ENCODE measurements at places on chromosomes 11 and 22.

DNA sequence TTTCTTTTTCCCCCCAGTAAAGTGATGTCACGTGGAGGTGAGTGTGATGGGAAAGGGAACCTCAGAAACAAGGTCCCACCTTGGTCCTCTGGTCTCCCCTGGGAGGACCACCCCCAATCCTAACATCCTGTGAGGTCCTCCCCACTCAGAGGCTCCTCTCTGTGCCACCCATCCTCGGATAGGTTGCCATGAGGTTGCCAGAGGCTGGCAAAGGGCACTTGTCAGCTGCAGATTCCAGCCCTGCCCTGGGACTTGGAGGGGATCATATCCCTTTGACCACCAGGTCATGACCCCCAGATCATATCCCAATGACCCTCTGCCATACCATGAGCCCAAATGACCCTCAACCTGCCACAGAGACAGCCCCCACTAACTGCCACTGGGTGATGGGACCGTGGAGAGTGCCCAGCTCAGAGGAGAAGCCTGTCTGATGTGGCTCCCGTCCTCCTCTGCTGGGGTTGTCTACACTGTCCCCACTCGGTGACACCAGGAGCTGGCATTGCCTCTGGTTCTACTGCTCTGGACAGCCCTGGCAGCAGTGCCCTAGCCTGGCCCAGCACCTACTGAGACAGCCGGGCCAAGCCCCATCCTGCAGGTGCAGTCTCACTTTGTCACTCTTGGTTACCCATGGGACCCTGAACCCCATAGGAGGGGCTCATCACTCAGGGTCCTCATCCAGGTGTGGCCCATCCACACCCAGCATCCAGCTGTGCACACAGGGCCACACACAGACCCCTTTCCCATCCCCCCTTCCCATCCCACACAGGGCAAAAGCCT is 90.2 kb upstream of the KCNQ1OT1 start:
- DNase-seq, result no peak

DNA sequence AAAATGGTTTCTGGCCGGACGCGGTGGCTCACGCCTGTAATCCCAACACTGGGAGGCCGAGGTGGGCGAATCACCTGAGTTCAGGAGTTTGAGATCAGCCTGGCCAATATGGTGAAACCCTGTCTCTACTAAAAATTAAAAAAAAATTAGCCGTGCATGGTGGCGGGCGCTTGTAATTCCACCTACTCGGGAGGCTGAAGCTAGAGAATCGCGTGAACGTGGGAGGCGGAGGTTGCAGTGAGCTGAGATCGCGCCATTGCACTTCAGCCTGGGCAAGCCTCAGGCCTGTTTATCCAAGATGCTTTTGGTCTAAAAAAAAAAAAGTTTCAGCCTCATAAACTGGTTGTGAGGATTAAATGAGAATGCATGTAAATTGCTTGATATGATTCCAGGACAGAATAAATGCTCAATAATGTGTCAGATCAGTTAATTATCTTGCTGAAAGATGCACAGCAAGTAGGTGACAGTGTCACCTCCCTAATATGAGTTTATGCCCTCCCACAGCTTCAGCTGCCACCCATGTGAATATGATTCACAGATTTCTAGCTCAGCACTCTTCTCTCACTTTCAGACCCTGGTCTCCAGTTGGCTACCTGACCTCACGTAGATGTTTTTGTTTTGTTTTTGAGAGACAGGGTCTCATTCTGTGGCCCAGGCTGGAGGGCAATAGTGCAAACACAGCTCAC is 1.1 kb upstream of the ALG8 start:
- DNase-seq, result peak; percentile 39

GRCh38 chr11:65576867-65577755 is 1.3 kb downstream of the EHBP1L1 start:
- DNase-seq, result no peak

GRCh38 chr11:107174856-107175255 is 156.6 kb upstream of the GUCY1A2 start:
- DNase-seq, result no peak

All from GM13977 (cell line).